ENCODE measurements at places on chromosomes 7 and 10.

DNA sequence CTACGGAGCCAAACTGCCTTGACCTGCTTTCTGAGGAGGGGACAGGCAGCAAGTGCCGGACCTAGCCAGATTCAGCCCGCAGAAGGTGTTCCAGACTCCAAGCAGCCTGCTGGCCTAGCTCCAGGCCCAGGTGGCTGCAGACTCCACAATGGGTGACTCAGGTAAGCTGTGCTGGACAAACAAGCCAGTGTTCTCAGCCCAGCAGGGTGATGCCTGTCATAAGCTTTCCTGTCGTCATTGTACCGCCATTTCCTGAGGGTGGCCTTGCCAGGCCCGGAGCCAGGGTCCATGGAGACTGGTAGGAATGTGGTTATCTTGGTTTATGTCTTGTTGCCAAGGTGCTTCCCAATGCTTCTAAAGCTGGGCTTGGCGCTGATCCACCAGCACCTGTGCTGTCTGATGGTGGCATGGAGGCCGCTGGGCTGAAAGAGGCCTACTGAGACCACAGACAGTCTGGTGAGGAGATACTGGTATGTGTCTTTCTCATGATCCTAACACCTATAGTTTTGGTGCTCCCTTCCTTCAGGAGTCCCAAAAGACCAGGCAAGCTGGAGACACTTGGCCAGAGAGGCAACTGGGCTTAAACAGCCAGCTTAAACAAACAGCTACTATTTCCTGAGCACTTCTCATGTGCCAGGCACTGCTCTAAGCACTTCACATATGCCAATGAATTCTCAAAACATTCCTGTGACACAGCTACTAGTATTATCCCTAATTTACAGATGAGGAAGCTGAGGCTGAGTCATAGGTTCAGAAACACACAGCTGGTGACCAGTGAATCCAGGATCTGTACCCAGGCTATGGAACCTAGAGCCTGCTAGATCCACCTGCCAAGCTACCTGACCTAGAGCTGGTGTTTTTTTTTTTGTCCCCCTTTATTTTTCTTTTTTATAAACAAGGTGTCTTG lies 42.0 kb downstream of the ZC3HC1 start:
- DNase-seq, result no peak

GRCh38 chr10:14124941-14125340 lies 205.8 kb downstream of the FRMD4A start:
- no peak for DNase-seq

GRCh38 chr7:85320699-85321476 lies 134.0 kb upstream of the SEMA3D start:
- no peak for DNase-seq

GRCh38 chr7:39429421-39429820 lies 136.8 kb upstream of the YAE1 start:
- no peak for DNase-seq

DNA sequence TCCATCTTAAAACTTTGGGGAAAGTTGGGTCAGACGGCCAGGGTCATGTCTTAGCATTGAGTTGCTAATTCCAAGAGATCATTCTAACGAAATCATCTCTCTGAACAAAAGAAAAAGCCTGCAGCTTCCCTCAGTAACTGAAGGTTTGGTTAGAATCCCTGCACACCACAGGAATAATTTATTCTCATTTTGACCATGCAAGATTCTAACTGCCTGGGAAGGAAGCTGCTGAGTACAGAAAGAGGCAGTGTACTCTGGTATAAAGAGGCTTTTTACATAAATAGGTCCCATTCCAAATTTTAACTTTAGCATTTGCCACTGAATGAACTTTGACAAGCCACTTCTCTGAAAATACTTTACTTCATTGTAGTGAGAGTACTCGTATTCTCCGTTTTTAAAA lies 76.9 kb upstream of the RSBN1L start:
- DNase-seq, result no peak

DNA sequence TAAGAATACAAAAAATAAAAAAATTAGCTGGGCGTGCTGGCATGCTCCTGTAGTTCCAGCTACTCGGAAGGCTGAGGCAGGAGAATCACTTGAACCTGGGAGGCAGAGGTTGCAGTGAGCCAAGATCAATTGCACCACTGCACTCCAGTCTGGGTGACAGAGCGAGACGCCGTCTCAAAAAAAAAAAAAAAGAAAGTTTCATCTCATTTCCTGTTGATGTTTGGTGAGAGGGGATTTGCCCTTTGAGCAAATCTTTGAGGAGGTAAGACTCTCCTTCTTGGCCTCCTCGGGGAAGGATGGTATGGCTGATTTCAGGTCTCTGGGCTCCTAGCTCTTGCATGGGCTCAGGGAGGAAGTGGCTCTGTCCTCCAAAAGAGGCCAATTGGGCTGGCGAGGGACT lies 3.6 kb upstream of the GRID2IP start:
- no peak for DNase-seq

- DNase-seq, result no peak
Measured at GRCh38 chr10:69802424-69803161, 887 bp downstream of the COL13A1 start.

Measured in T-helper 17 cell (primary cell).